ENCODE measurements at places on chromosomes 5 and 9. TPM values are rescaled to one million over a fixed set of nuclear protein-coding genes. Genes with fewer than 3 reads are reported as not detected.

Gene NXNL2
- polyA plus RNA-seq = 2.1 TPM

Gene MCTP1
- polyA plus RNA-seq = 5.6 TPM

Gene C9
- polyA plus RNA-seq = 0.25 TPM

Gene SPINK13
- 0.37 TPM for polyA plus RNA-seq

Gene MATR3
- polyA plus RNA-seq = 791 TPM

Gene SLC36A2
- 6.2 TPM for polyA plus RNA-seq

Gene TMC1
- polyA plus RNA-seq = 0.94 TPM

Gene GRXCR2
- not detected for polyA plus RNA-seq

Gene PIP5KL1
- 1.1 TPM for polyA plus RNA-seq

Gene SPOUT1
- polyA plus RNA-seq = 26.1 TPM

Gene ANKRD18A
- polyA plus RNA-seq = 3.4 TPM

Gene GNA14
- polyA plus RNA-seq = 16.0 TPM

Gene CCL27
- 0.61 TPM for polyA plus RNA-seq

Gene UHRF2
- polyA plus RNA-seq = 66.4 TPM

Gene GDF9
- 1.7 TPM for polyA plus RNA-seq

Gene IFNA21
- not detected for polyA plus RNA-seq

Gene GPR150
- 0.06 TPM for polyA plus RNA-seq

Gene SELENOP
- polyA plus RNA-seq = 527 TPM

Gene HACD4
- polyA plus RNA-seq = 3.1 TPM

Gene TERT
- polyA plus RNA-seq = 0.17 TPM

Gene IL9
- not detected for polyA plus RNA-seq

Gene FGF10
- polyA plus RNA-seq = 11.3 TPM

Gene TTLL11
- polyA plus RNA-seq = 6.0 TPM

Gene PRRX2
- polyA plus RNA-seq = 1.00 TPM

Gene NUTM2G
- polyA plus RNA-seq = 0.85 TPM

Gene FAXDC2
- polyA plus RNA-seq = 38.6 TPM

Gene SLC25A25
- polyA plus RNA-seq = 14.0 TPM

Data from right renal cortex interstitium (tissue), 3 donors.